ENCODE measurements at places on chromosomes 5 and 9.

DNA sequence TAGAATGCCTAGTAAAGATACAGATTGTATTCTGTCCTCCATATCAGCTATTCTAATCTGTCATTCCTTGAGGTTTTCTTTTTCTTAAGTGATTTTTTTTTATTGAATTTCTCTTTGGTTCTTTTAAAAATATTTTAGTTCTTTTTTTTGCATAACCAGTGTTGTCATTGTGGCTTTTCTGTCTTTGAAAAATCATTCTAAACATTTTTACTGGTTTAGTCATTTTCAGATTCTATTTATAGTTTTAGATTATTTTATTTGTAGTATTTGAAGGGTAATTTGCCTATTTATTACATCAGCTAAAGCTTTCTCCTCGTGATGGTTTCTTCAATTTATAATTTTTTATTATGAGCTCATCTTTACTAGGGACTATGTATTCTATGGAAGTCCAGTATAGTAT is 78.1 kb downstream of the NDUFAF2 start:
- no peak for DNase-seq

GRCh38 chr5:135246923-135247795 is 151.9 kb downstream of the MACROH2A1 start:
- no peak for DNase-seq

- DNase-seq = no peak
These were observed 159.4 kb downstream of the TENT4A start for GRCh38 chr5:6872441-6873160.

DNA sequence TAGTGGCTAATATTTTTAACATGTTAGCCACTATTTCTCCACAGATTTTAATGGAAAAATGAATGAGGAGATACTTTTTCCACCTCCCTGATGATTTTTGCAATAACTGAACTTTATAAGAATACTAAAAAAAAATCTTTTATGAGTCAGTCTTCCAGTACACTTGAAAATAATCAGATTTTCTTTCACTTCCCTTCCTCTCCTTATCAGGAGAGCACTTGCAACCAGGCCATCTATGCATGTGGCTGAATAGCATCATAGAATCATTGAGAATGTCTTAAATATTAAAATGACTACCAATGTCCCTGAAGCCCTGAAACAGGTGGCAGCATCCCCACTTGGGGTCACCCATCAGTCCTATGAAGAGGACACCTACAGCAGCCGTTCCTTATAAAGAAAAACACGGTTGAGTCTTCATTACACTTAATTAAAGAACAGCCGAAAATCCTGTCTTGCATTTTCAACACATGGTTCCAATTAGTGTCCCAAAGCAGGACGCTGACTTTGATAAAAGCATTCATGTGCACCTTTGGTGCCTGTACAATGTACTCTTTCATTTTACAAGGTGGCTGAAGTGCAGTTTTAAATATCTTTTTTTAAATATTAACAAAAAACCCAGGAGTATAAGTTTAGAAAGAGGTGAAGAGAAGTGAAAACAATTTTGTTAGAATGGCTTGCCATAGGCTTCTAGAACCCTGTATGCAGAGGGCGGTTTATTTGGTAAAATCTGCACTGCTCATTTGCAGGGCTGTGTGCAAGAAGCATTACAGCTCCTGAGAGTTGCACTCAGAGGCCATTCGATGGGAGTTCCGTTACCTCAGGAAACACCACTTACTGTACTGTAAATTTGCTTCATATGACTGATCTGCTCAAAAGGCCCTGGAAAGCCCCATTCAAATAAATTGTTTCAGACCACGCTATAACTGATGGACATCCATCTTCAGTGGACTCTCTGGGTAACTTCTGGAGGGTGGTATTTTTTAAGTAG is 106.9 kb upstream of the VCAN start:
- DNase-seq = no peak

- DNase-seq = no peak
These were observed 171.2 kb downstream of the GAPVD1 start for GRCh38 chr9:125432715-125433385.

GRCh38 chr9:87256973-87257372 is 240.7 kb upstream of the DAPK1 start:
- DNase-seq = no peak

DNA sequence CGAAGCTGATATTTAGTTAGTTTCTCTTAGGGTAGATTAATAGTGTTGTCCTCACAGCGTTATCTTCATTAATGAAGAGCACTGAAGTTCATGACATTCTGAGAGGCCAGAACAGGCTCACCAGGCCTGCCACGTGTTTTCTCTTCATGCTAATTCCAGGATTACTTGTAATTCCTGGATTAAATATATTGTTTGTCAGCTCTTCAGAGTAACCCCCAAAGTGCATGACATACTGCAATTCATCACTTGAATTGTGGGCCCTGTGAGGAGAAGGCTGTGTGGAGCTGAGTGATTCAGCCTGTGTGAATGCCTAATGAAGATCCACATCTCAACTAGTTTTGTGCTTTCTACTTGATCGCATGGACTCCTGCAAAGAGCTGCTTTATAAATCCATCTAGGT is 401.0 kb upstream of the ADAMTSL1 start:
- DNase-seq = no peak
